ENCODE measurements at places on chromosomes 3 and 15.

- DNase-seq = peak; percentile 32
Observed at GRCh38 chr3:42556089-42556632, 25.6 kb downstream of the SEC22C start.

GRCh38 chr15:92123962-92124656 is 269.6 kb upstream of the ST8SIA2 start:
- no peak for DNase-seq

GRCh38 chr15:68410466-68411342 is 21.3 kb downstream of the ITGA11 start:
- DNase-seq = no peak

- peak; percentile 2 for DNase-seq
Observed at GRCh38 chr3:66195347-66195783, 25.4 kb upstream of the SLC25A26 start.

- DNase-seq = no peak
Observed at GRCh38 chr3:10883478-10884234, 67.6 kb downstream of the SLC6A11 start.

DNA sequence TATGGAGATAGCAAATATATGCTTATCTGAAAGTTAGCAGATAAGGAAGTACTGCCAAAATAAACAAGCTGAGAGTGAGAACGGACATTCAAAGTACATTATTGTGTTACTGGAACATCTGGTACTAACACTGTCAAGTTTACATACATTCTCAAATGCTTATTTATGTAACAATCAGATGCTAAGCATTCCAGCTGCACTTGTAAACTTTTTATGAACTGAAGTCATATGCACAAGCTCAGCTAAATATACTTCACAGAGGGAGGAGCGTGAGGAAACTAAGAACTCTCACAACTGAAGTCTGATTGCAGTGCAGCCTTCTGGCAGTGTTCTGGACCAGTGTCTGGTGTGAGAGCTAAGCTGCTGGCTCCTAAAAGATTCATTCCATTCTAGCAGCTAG is 223.7 kb upstream of the NANOGP8 start:
- DNase-seq = no peak

DNA sequence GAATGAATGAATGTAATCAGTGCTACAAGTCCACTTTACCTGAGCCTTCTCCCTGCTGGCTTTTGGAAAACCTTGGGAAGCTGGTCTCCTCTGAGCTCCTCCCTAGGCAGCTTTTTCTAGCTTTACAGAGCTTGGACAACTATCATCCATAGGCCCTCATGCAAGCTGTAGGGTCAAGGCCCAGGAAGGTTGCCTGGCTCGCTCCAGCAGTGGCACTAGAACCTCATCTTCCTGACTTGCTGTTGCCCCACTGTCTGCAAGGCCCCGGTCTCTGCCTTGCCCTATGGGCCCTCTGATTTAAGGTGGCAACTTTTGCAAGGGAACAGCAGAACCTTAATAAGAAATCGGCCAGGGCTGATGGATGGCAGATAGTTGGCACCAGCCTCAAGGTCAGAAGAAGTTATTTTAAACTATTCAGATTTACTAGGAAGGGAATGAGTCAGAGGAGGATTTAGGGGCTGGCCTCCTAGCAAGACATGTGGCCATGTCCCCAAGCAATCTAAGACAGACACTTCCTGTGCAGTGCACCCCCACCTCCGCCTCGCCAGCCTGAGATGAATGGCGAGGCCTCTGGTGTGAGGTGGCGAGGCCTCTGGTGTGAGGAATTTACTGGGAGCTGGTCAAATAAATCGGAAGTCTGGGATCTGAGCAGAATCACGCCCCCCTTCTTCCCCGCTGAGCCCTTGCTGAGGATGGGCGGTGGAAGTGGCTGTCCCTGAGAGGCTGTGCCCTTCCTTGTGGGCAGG is 180.8 kb downstream of the MEGF11 start:
- DNase-seq = no peak

GRCh38 chr3:4849136-4849535 is 130.1 kb upstream of the BHLHE40 start:
- DNase-seq = no peak

DNA sequence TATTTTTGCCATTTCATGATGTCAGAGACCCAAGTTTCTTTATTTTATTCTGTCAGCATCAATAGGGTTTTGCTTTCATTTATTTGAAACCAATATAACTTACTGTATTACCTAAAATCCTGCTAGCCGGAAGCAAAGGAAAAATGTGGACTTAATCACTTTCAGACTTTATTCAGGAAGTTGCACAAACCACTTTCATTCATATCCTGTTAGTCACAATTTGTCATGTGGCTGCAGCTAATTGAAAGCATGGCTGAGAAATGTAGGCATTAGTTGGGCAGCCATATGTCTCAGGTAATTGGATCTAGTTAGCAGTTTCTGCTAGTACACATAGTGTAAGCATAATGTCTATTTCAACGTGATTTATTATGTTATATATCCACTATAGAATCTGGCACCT is 462.3 kb upstream of the SGO1 start:
- no peak for DNase-seq

GRCh38 chr3:68288085-68288484 is 633.7 kb upstream of the SUCLG2 start:
- no peak for DNase-seq

GRCh38 chr3:140821493-140821892 is 120.1 kb upstream of the SLC25A36 start:
- no peak for DNase-seq

- no peak for DNase-seq
Observed at GRCh38 chr3:16061491-16061890, 113.0 kb upstream of the GALNT15 start.

- no peak for DNase-seq
Observed at GRCh38 chr15:48647962-48648361, 2.5 kb upstream of the FBN1 start.

GRCh38 chr3:18217507-18218174 is 207.5 kb downstream of the SATB1 start:
- no peak for DNase-seq

DNA sequence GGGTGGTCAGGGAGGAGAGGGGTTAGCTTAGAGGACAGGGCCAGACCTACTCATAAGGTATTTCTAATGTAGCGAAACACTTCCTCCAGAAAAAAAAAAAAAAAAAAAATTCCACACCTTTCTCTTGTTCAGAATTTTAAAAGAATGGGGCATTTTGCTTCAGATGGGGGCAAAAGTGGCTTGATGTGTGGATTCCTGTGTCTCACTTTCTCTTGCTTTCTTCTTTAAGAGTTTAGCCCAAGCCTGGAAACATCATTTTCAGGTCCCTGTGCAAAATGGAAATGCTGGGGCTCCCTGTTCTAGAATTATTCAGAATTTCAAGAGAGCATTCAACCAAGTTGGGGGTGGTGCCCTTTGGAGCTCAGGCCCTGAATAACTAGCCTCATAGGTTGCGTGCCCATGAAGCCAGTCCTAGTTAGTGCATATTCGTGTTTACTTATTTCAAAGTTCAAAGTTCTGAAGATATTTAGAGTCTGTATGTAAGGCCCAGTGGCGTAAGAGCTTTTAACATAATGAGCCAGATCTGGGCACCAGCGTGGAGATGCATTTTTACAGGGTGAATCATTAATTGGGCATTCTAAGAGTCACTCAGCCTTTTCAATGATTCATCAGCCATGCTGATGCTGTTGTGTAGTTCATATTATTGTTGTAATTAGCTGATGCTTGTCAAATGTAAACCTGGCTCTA is 104.5 kb downstream of the RPLP1 start:
- no peak for DNase-seq

DNA sequence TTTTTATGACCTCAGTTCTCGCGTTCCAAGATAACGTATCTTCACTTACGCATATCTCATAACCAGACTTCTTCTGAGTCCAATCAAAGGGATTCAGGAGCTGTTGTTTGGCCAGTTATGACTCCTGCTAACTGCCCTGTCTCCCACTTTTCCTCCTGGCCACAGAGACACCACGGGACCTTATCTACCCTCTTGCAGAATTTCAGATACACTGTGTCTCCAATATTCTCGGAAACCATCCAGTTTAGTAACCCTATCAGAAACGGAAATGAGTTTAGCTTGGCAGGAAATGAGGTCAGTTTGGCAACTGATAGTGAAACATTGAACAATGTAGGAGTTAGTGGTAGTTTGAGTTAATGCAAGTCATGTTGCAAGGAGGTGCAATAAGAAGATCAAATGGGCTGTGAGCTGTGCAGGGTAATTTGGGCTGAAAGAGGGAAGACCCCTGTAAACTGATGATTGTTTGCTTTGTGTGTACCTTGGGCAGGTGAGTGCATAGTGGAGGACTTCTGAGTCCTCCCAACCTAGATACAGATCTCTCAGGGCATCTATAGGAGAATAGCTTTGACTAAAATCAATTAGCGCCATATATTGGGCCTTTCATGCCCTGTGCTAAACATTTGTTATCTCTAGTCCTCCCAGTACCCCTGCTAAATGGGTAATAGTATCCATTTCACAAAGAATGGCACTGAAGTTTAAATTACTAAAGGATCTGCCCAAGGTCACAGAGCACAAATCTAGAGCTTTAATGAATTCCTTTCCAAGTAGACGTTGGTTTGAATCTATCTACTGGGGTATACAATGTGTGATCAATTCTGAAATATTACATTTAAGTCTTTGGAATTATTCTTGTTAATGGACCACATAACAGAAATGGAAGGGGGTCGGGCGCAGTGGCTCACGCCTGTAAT is 41.3 kb upstream of the PIK3CB start:
- no peak for DNase-seq

DNA sequence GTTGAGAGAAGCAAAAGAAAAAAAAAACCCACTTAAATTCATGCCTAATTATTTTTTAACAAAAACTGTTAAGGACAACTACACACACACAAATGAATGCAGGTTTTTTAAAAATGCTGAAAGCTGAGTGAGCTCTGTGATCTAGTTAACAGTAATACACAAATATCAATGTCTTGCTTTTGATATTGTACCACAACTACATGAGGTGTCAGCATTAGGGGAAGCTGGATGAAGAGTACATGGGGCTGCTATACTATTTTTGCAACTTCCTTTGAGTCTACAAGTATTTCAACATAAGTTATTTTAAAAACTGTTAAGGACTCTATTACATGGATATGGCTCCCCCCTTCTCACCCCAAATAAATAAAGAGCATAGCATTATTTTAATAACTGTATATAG is 44.7 kb downstream of the SUCLG2 start:
- DNase-seq = no peak

DNA sequence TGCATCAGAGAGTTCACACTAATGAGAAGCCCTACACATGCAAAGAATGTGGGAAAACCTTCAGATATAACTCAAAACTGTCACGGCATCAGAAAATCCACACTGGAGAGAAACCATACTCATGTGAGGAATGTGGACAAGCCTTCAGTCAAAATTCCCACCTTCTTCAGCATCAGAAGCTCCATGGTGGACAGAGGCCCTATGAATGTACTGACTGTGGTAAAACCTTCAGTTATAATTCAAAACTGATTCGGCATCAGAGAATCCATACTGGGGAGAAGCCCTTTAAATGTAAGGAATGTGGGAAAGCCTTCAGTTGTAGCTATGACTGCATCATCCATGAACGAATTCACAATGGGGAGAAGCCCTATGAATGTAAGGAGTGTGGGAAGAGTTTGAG is 10.2 kb downstream of the ZNF619 start:
- DNase-seq = no peak

DNA sequence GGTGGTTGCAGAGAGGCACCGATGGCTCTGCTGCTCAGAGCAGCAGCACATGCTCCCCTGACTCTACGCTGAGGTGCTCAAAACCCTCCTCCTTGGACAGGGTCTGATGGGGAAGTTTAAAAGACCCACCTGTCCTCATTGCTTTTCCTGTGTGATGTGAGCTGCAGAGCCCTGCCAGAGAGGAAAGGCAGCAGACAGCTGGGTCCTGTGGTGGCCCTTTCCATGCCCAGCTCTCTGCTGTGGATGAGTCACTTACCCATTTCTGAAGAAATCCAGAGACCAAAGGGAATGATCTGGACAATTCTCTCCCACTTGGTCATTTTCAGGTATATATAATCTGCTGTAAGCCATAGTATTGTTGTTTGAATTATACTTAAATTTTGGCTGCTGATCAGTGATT is 121.7 kb downstream of the CHDH start:
- no peak for DNase-seq

DNA sequence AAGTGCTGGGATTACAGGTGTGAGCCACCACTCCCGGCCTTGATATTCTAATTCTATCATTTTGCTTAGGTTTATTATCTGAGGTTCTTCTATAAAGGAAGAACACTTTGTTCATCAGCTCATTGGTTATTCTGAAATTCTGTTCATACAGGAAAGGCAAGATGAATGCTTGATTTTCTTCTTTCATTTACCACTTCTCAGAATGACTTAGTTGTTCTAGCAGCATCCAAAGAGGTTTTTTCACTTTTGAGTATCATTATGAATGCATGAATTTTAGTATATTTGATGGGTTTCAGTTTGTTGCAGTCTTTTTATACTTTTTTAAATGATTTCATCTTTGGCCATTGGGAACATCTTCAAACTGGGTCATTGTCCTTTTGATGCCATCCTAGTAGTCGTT is 51.8 kb downstream of the RNF111 start:
- DNase-seq = no peak

- no peak for DNase-seq
Observed at GRCh38 chr3:39317571-39318169, 11.8 kb upstream of the CCR8 start.

DNA sequence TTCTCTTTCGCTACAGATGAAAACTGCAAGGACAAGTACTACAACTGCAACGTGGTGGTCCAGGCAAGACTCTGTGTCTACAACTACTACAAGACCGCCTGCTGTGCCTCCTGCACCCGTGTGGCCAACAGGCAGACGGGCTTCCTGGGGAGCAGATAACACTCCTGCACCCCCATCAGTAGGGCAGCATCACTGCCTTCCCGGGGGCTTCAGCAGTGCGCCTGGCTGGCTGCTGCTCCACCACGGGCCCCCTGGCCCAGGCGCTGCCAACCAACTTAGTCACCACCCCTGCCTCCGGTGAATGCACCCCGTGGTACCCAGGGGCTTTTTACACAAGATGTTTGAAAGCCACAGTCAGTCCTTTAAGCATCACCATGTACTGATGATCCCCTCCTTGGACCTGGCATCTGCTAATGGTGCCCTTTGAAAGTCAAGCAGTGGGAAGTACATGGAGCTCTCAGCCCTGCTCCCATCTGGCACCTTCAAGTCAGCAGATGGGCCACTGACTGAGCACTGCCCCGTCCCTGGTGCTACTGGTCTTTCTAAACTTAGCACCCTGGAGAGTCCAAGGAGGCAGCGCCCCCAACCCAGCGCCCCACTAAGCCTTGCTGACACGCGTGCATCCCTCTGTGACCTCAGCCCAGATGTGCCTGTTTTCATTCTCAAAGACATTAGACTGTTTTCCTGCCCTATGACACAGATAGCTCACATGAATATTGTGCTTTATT is 33.0 kb upstream of the NR2E3 start:
- DNase-seq = no peak

GRCh38 chr3:34703053-34703452 is 904.6 kb downstream of the PDCD6IP start:
- DNase-seq = no peak

GRCh38 chr15:50146632-50147031 is 27.6 kb upstream of the ATP8B4 start:
- no peak for DNase-seq

GRCh38 chr15:68205954-68206539 is 915 bp upstream of the CALML4 start:
- no peak for DNase-seq
